SK-MEL-5 (cell line): ENCODE measurements at places on chromosomes 13 and 19.

DNA sequence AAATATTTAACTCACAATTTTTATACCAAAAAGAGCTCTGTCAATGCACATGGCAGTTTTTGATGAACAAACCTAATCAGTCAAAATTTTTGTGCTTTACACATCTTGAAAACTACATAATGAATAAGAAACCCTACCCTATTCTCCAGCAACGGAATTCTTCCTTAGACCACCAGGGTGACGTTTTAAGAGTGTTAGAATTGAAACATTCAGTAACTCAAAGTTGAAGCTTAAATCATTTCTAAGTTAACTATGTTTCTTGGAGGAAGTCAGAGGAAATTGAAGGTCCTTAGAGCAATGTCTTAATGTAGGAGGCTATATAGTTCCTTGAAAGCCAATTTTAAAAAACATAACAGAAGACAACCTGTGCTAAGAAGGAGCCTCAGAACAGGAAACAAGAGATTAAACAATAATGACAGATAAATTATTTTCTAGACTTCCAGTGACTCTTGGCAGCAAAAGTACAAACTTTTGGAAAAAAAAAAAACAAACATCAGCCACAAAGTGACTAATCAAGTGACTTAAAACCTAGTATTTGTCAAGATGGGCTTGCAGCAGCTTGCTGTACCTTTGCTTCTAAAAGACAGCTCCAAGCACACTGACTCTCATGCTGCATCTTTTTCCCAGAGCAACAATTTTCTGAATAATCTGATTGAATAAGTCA lies 6.2 kb downstream of the SPRY2 start:
- no peak for DNase-seq

DNA sequence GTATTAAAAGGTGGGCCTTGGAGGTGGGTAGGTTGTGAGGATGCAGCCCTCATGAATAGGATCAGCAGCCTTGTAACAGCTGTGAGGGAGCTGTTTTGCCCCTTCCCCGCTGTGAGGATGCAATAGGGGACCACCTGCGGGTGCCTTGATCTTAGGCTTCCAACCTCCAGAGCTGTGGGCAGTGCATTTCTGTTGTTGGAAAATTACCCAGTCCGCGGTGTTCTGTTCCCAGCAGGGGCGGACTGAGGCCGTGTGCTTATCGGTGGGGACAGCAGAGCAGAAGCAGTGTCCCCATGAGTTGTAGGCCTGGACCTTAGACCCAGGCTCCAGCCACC lies 54.8 kb upstream of the TEX29 start:
- no peak for DNase-seq

DNA sequence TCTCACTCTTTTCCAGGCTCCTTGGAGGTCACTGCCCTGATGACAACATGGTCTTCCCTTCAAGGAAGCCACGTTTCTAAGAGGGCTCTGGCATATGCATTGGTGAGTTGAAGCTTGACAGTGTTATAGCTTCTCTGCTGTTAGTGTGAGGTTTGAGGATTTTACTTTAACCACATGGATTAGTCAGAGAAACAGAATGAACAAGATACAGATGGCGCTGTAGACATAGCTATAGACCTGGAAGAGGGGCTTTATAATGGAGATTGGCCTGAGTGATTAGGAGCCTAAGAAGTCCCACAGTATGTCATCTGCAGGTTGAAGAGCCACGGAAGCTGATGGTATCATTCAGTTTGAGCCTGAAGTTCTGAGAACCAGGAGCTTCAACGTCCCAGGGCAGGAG lies 18.4 kb upstream of the URI1 start:
- peak; percentile 30 for DNase-seq

- no peak for DNase-seq
These were observed 913 bp downstream of the MZF1 start for GRCh38 chr19:58572026-58572817.

- DNase-seq, result no peak
These were observed 36.1 kb downstream of the TNFSF13B start for GRCh38 chr13:108305655-108306054.

DNA sequence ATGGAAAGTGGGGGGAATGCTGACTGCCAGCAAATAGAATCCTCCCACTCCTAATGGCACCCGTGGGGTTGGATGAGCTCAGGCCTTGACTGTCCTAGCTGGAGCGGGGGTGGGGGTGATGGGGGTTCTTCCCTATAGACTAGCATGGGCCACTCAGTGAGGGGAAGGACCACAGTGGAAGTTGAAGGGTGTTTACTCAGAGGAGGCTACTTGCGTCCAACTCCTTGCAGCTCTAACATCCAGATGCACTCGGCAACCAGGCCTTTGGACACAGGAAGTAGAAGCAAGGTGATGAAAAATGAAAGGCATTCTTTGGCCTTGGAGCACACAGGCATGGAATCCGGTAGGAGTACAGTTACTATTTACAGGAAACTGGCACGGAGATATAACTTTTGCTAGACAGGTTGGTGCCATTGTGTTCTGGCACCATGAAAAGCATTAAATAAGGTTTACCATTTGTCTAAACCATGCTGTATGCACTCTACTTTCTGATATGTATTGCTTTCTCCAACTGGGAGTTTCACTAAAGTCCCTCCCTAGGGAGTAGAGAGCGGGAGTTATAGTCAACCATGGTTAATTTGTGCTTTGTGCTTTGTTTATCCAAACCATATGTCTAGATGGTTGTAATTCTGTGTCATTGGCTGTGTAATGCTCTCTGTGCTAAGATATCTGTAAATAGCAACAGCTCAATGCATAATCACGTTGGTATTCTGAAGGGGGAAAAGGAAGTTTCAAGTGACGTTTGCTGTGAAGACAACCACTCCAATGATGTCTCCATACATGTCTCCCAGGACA lies 125.3 kb downstream of the TSHZ3 start:
- peak; percentile 9 for DNase-seq

DNA sequence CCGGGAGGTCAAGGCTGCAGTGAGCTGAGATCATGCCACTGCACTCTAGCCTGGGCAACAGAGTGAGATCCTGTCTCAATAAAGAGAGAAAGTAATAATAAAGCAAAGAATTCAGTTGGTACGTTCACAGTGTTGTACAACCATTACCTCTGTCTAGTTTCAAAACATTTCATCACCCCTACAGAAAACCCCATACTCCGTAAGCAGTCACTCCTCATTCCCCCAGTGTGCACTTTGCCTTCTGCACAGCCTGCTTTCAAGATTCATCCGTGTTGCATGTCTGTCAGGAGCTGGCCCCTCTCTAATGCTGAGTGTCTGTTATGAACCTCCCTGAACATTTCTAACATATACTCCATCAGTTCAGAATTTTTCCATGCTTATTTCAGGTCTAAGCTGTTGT lies 9.4 kb downstream of the POLD1 start:
- no peak for DNase-seq

DNA sequence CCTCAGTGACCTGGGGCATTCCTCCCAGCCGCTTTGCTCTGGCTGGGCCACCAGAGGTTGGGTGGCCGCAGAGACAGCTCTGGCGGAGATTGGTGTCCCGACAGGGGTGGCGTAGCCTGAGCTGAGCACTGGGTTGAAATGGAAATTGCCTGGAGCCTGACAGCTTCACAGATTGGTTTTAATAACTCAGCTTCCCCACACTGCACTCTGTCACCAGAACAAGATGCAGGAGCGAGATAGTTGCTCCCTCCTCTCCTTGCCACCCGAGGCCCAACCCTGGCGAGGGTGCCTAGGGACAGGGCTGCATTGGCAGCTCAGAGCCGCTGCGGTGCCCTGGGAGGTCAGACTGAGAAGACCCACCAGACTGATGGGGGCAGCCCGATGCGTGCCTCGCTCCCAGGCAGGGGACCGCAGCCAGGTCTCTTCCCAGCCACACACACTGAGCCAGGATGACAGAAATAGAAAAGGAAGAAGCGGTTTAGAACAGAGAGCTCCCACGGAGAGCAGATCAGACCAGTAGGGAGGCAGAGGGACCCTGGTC lies 84.1 kb downstream of the KDM4B start:
- DNase-seq, result no peak

GRCh38 chr19:38723990-38724854 lies 20.1 kb downstream of the CAPN12 start:
- DNase-seq, result no peak

GRCh38 chr13:23381866-23382265 lies 51.6 kb downstream of the SACS start:
- DNase-seq, result no peak

- DNase-seq, result no peak
These were observed 105.5 kb downstream of the TEX26 start for GRCh38 chr13:31037874-31038500.

GRCh38 chr19:55687281-55688201 lies 12.5 kb downstream of the EPN1 start:
- no peak for DNase-seq

DNA sequence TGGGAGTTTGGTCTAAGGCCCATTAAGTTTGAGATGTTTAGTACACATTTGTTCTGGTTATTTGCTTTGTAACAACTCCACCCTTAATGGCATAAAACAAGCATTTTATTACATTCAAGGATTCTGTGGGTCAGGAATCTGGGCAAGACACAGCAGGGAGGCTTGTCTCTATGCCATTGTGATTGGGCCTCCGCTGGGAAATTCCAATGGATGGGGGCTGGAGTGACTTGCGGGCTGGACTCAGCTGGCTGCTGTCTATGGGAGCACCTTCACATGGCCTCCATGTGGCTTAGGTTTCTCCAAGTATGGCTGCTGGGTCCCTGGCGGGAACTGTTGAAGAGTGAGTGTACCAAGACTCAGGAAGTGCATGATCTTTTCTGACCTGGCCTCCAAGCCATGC lies 159.0 kb downstream of the PAN3 start:
- no peak for DNase-seq

DNA sequence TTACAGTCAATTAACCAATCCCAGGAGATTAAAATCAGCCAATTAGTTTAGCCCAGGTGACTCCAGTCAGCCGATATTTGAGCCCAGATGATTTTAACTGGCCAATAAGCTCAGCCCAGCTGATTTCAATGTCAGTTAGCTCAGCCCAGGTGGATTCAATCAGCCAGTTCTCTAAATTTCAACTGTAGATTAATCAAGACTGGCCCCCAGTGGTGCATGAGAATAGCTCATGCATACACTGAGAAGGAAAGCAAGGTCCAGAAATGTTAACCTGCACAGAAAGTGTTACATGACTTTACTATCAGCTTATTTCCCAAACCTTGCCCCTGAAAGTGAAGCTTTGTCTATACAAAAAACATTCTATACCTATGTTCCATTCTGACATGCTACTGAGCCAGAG lies 55.4 kb upstream of the ZNF724 start:
- no peak for DNase-seq

GRCh38 chr19:7006135-7006704 lies 15.0 kb downstream of the MBD3L2B start:
- no peak for DNase-seq

GRCh38 chr13:52195401-52195837 lies 36.0 kb upstream of the NEK3 start:
- no peak for DNase-seq

DNA sequence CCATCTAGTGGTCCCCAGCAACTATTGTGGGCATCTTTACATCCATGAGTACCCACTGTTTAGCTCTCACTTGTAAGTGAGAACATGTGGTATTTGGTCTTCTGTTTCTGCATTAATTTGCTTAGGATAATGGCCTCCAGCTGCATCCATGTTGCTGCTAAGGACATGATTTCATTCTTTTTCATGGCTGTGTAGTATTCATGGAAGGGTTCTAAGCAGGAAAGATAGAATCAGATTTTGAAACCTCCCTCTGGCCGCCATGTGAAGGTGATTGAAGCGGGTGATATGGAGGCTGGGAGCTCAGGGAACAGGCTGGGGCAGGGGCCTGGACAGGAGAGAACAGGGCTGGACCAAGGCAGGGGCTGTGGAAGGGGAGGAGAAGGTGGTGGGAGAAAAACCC lies 20.1 kb downstream of the LTBP4 start:
- no peak for DNase-seq

- no peak for DNase-seq
These were observed 71.8 kb downstream of the STARD13 start for GRCh38 chr13:33213797-33214196.

- no peak for DNase-seq
These were observed 1.2 kb downstream of the RPS19 start for GRCh38 chr19:41861116-41861768.

GRCh38 chr13:109647053-109647452 lies 139.3 kb downstream of the IRS2 start:
- DNase-seq, result no peak

- no peak for DNase-seq
These were observed 445.8 kb downstream of the SUCLA2 start for GRCh38 chr13:47555235-47555634.

DNA sequence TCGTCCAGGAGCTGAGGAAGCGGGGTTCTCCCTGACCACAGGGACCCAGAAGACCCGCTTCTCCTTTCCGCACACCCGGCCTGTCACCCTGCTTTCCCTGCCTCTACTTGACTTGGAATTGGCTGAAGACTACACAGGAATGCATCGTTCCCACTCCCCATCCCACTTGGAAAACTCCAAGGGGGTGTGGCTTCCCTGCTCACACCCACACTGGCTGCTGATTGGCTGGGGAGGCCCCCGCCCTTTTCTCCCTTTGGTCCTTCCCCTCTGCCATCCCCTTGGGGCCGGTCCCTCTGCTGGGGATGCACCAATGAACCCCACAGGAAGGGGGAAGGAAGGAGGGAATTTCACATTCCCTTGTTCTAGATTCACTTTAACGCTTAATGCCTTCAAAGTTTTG lies 18.9 kb downstream of the VASP start:
- peak; percentile 78 for DNase-seq

DNA sequence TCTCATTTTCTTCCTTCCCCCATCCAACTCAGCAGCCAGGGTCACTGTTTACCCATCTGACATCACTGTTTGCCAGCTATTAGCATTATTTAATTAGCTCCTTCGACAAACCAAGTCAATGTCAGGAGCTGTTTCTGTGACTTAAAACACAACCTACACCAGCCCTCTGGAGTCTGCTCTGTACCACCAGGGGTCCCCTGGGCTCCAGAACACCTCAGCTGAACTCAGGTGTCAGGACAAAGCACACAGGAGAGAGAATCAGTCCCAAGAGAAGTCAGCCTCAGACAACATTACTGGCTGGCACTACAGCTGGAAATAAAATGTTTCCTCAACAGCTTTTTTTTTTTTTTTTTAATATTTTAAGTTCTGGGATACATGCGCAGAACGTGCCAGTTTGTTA lies 45.1 kb downstream of the DCLK1 start:
- no peak for DNase-seq

DNA sequence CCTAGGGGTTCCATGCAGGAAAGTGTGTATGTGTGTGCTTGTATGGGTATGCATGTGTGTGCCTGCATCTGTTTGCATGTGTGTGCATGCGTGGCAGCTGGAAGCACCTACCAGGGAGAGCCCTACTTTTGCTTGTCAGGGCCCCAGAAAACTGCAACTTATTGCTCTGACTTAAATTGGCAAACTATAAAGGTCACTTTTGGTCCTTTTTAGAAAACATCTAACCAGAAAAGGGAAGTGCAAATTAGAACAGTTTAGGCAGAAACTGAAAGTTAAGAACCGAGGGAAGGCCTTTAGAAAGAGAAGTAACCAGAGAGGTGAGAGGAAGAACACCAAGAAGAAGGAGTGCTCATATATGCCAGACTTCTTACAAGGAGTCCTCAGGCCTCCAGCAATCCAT lies 32.5 kb downstream of the DLEU7 start:
- no peak for DNase-seq

GRCh38 chr19:3275583-3276340 lies 51.3 kb downstream of the CELF5 start:
- peak; percentile 88 for DNase-seq

- DNase-seq, result no peak
These were observed 1.4 kb upstream of the ZNF414 start for GRCh38 chr19:8515317-8515716.
